PC-9 (cell line): ENCODE measurements at places on chromosomes 5 and 9. TPM values are rescaled to one million over a fixed set of nuclear protein-coding genes. Genes with fewer than 3 reads are reported as not detected.

- DNase-seq: no peak
Observed at GRCh38 chr5:59648949-59649921, 244.3 kb downstream of the PDE4D start.

GRCh38 chr5:164353155-164353554 lies 847.7 kb downstream of the MAT2B start:
- DNase-seq: no peak

DNA sequence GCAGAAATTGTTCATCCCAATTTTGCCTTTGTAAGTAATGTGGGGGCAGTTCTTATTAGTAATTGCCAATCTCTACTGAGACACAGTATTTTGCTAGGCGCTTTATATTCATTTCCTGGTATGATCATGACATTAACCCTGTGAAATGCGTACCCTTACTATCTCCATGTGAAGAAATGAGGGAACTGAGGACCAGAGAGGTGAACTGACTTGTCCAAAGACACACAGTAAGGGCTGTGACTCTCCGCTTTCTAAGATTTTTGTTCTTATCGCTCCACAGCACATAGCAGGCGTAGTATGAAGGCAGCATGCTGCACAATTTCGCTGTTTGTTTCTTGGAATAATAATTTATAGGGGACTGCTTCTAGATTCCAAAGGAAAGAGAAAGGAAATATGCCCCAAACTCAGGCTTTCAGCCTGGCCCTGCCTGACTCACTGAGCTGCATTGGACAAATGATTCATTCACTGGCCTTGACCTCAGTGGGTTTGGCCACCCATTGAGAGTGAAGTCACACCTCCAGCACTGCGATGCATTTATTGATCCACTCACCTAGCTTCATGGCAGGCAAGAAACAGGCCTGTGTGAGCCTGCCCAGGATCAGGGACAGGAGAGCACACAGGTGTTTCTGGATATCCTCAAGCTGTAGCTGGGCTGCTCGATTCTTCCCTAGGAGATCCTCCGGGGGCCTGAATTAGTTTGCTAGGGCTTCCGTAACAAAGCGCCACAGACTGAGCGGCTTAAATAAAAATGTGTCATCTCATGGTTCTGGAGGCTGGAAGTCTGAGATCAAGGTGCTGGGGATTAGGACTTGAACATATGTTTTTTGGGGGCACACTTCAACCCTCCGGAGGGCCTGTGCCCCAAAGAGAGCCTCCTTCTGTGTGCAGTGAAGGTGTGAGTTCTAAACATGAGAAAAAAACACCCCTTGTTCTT lies 7.2 kb upstream of the DUSP1 start:
- peak; percentile 59 for DNase-seq

DNA sequence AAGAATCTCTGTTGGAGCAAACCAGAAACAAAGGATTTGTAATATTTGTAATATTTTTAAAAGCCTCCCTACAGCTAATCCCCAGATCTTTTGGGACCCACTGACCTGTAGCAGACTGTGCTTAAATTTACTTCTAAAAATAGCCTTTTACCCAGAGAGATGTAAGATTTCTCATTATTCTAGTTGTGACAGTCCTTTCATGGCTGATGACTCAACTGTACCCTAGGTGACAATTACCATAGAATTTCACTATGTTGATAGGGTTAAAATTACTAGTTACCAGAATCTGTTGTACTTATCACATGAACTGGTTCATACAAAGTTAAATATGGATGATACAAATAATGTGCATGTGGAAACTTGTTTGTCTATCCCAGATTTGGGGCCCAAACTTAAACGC lies 543.9 kb upstream of the SEMA6A start:
- no peak for DNase-seq

- no peak for DNase-seq
Observed at GRCh38 chr5:101643794-101644193, 652.3 kb downstream of the SLCO4C1 start.

DNA sequence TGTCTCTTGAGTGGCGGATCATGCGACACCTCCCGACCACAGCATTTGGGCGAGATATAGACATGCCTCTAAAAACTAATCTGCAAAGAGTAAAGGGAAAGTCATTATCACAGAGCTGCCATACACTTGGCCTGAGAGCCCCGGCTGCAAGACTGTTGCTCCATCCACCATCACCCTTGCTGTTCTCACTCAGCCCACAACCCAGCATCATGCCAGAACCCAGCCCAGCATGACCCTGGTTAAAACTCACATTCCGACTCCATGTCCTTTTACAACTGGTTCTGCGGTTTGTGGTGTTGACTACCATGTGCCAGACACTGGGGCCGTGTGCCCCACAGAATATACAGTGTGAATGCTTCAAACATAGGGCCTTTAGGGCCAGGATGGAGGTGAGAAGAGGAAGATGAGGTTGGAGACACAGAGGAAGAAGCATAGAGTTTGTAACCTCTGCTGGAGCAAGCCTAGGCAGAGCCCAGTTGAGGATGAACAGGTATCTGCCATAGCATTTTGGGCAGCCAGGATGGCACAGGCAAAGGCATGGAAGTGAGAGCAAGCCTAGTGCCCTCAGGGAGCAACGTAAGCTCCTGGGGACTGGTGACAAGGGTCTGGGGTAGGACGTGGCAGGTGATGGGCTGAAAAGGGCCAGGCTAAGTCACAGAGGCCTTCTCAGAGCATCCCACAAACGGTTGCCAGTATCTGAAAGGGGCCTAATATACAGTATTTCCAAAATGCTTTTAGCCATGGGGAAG lies 37.5 kb upstream of the SMU1 start:
- no peak for DNase-seq

DNA sequence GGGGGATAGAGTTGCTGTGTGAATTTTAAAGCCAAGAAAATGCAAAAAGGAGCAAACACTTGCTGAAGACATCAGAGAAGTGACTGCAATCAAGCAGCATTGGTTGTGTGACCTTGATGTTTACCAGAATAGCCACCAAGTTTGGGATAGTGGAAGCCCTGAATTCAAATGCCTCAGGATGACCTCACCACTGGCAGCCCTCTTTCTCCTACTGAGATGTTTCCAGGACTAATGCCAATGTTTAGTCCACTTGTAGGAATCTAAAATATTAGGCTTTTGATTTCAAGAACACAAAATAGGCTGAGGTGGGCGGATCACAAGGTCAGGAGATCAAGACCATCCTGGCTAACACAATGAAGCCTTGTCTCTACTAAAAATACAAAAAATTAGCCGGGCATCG lies 112.2 kb upstream of the NUDT12 start:
- DNase-seq: no peak

DNA sequence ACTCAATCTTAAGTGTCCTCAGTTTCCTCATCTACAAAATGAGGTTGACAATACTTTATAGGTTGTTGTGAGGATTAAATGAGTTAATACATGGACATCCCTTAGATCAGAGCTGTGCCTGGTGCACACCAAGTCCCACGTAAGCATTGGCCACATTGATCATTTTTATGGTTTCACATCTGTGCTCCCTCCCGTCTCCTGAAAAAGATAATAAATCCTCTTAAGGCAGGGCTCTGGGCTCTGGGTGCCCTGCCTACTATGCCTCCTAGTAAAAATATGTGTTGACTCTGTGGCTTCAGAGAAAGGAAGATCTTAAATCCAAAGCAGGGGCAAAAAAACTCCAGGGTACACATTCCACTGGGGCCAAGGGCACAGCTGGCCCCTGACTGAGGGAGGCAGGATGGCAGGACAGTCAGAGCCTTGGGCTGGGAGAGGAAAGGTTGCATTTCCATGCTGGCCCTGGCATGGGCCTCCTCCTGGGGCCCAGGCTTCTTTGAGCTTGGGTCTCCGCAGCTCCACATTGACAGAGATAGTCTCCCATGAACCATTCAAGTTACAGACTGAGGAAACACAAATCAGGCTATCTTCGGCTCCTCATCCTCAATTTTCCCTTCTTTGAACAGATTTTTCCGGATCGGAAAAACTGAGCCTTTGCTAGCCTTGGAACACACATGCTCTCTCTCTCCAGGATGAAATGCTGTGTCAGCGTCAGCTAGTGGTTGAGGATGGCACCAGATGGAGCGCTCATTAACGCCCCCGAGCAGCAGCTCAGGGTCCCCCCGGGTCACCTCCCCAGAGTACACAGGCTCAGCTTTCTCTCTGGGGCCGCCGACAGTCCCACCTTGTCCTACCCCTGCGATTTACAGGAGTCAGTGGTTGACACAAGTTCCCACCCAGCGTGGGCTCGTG lies 22.4 kb upstream of the KIF12 start:
- no peak for DNase-seq

DNA sequence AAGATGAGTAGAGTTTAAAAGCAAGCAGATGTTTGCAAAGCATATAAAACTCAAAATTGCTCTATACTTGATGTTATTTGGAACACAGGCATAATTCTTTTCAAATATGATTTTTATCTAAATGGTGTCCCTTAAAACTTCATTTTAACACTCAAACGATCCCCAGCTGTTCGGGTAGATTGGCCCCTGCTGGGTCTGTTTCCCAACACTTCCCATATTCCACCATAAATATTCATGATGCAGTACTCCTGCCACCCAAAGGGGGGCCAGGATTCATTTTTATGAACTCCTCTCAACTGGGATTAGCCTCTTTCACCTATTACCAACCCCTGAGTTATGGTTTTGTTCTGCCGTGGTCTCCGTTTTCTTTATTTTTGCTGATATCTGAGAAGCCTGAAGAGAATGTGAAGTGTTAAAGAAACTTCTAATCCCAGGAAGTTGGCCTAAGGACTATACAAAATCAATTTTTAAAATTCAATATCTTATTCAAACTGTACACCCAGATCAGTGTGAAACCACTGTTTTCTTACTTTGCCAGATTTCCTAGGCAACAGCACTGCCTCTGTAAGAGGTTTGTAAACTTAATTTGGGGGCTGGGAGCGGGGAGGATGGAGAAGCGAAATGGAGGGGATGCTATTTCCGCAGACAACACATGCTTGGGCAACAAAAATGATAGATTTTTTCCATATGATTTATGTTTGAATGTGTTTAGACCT lies 384.1 kb downstream of the DMRT2 start:
- no peak for DNase-seq

- no peak for DNase-seq
Observed at GRCh38 chr9:87198716-87199115, 251.4 kb upstream of the GAS1 start.

GRCh38 chr5:108810717-108811116 lies 63.0 kb downstream of the FER start:
- no peak for DNase-seq

GRCh38 chr9:135884328-135885035 lies 22.9 kb downstream of the CAMSAP1 start:
- DNase-seq: no peak

GRCh38 chr9:136762915-136763648 lies 1.2 kb downstream of the LCN15 start:
- DNase-seq: peak; percentile 70

DNA sequence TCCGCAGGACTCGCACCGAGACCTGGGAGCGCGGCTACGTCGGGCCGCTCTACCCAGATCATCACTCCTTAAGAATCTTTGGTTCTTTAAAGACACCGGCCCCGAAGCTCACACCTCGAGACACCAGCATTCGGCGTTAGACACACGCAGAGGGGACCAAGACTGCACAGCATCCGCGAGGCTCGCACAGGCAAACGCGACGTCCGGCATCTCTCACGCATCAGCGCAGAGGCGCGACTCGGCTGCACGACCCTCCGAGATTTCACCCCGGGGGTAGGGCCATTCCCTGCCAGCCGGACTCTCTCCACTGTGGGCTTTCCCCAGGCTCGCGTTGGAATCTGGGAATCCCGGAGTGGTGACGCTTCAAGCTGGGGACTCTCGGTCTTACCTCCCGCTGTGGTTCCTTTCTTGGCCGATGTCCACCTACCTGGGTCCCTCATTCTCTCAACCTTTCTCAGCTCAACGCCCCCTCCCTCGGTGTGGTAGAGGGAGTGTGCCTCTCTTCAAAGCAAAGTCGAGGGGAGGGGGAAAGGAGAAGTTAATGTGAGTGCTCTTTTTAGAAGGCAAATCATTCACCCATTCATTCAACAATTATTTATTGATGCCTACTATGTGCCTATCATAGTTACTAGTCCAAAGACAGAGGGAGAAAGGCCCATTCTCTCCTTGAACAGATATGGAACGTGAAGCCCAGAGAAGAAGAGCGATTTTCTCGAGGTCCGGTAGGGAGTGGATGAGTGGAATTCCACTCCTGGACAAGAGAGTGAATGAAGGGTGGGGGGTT lies 1.3 kb upstream of the HAND1 start:
- no peak for DNase-seq

GRCh38 chr9:111966861-111967291 lies 70.3 kb downstream of the UGCG start:
- DNase-seq: no peak

The IFNA14 gene
- not detected in 2 replicates for total RNA-seq

The SOHLH1 gene
- total RNA-seq: not detected in 2 replicates

The CERCAM gene
- 87.2 and 111 TPM in 2 replicates for total RNA-seq

The IL33 gene
- not detected in 2 replicates for total RNA-seq

The EQTN gene
- total RNA-seq: not detected in 2 replicates

The PCAT7 gene
- total RNA-seq: 3.8 and 3.9 TPM in 2 replicates
